NCI-H510A treated with DMSO at 0.1 percent for 48 hours (cell line): ENCODE measurements at places on chromosomes 16 and 17.

DNA sequence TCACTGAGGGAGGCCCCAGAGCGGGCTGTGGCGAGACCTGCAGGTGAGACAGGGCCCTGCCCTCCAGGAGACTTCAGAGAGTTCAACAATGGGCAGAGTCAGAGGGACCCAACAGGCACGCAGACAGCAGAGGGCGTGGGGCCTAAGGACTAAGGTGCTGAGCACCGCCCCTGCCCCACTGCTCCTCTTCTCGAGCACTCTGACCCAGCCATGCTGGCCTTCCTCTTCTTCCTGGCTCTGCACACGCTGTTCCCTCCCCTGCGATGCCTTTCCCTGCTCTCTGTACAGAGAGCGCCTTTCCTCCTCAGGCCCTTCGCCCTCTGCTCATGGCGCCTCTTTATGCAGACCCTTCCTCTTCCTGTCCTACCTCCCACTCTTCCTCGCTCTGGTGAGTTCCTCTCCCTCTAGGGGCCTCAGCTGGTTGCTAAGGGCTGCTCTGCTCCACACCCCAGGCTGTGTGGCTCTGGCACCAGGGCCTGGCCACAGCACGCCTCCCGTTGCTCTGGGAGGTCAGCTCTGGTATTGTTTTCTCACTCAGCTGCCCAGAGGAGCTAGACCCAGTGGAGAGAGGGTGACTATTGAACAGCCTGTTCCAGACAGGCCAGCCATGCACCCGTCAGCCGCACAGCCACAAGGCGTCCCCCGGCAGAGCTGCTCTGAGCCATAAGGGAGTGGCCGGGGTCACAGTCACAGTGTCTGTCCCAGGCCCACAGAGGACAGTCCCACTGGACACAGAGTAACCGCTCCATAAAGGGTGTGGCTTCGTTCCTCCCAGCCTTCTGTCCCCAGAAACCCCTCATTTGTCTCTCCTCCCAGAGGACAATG is 13.6 kb upstream of the RASD1 start:
- DNase-seq, result no peak

- DNase-seq, result no peak
Measured at GRCh38 chr16:55376567-55377167, 52.7 kb downstream of the IRX6 start.

GRCh38 chr17:49502254-49502653 is 7.2 kb downstream of the NGFR start:
- no peak for DNase-seq

DNA sequence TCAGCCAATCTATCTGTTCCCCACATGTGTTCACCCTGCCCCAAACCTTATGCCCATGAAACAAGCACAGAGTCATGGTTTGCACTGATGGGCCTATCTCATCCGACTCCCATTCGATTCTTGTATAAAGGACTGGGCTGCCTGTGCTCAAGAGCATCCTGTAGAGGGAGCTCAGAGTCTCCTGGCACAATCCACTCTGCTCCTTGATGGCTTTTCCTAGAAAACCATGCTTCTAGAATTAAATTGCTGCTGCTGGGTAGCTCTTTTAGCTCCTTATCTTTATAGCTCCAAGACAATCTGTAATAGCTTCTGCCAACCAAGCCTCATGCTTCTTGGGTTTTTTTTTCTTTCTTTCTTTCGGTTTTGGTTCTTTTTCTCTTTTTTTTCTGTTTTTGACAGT is 9.7 kb downstream of the ZNF19 start:
- DNase-seq, result no peak

DNA sequence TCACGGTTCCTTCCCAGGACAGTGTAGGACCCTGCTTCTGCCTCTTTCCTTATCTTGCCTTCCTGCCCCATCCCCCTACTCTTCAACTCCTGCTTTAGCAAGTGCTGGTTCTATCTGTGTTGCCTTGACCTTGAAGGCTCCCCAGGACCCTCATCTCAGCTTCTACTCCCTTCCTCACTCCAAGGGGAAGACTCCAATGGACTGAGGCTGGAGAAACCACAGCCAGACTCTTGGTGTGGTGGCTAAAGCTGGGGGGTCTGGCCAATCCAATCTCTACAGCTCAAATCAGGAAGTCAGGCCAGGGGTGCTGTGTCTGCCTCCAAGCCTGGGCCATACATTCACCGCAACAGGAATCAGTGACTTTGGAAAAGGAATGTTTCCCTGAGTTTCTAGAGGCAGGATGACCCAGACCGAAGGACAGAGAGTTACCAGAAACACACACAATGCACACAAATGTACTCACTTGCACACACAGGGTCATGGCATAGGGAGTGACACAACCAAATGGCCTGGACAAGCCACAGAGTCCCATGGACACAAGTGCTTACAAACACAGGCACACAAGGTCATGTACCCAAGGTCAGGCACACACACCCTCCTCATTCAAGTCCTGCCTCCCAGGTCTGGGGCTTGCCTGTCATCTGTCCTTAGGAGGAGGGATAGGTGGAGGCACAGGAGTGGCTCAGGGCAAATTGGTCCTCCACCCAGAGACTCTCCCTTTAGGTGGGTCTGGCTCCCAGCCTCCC is 1.7 kb upstream of the HSD11B2 start:
- DNase-seq, result no peak

DNA sequence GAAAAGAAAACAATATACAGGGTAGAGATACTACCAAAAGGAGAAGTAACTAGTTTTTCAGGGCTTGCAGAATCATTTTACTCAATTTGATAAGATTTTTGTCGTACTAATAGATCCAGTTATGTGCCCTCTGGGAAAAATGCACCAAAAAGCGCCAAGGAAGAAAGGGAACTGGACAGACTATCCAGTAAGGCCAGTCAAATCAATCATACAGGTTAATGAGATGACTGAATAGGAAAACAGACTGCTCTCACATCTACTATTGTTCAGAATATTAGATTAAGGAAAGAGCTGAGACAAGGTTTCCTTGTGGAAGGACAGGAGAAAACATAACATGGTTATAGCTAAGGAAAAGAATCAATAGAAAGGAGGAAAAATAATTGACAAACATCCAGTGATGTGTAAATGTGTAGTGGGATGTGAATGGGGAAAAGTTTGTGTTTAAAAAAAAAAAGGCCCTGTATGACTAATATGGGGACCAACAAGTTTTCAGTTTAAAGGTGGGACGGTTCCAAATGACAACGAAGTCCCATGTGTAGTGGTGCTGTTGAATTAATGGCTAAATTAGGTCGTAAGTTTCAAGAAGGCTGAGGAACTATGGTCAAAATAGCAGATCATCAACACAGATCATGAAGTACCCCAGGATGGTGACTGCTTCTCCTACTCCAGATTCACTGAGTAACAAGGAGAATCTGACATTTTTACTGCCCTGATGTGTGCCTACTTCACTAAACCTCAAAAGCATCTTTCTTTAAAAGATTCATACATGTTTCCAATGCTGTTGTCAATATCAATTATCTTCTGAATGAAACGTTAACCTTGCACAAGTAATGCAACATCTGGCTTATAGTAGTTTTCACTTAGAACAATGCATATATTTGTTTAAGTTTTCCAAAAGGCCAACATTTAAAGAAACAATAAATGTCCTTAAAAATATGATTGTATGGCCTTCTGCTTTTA is 40.7 kb downstream of the BRIP1 start:
- no peak for DNase-seq

- DNase-seq, result peak; percentile 37
Measured at GRCh38 chr16:88616320-88616719, 22.1 kb upstream of the IL17C start.

- DNase-seq, result peak; percentile 98
Measured at GRCh38 chr17:17913695-17914332, 58.4 kb downstream of the TOM1L2 start.

GRCh38 chr17:77872714-77873499 is 85.6 kb upstream of the TNRC6C start:
- DNase-seq, result no peak

GRCh38 chr17:73476890-73477350 is 165.1 kb upstream of the CDC42EP4 start:
- peak; percentile 50 for DNase-seq

GRCh38 chr17:6953689-6954088 is 42.2 kb upstream of the ALOX12 start:
- no peak for DNase-seq

DNA sequence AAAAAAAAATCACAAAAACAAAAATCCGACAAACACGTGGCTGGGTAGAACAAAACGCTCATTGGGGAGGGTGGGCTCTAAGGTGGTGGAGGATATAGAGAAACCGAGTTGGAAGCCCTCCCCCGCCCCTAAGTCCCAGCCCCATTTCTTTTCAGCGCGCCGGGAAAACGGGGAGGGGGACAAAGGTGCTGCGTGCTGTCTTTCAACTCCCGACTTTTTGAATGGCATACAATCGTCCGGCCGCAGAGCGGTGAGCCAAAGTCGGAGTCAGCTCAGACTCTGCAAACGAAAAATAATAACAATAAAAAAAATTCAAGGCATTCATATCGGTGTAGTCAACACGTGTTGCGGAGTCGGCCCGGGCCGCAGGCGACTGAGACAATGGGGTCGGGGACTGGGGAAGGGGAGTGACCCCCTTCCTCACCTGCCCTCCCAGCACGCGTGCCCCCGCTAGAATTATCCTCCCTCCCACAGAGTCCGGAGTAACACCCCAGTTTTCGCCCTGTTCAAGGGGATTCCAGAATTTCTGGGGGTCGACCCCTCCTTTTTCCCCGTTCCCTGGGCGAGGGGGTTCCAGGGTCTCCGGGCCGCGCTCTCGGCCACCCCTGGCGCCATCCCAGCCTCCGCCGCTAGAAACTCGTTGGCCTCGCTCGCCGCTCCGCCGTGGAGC is 1.7 kb upstream of the IGF2BP1 start:
- DNase-seq, result peak; percentile 61

- no peak for DNase-seq
Measured at GRCh38 chr16:70754851-70755600, 45.9 kb downstream of the VAC14 start.

DNA sequence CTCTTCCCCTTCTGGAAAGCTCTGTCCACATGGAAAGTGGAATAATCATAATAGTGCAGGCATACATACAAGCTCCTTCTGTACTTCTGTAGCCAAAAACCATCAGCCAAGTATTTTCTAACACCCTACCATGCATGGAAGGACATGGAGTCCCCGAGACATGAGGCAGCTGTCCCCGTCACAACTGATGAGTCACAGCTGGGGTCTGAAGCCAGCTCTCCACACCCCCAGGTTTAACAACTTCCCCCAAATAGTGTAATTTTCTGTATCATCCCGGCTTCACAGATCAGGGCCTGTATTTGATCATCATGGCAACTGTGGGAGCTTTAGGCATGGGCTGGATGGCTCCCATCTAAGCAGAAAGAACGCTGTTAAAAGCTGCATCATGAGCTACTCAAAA is 16.6 kb downstream of the C16orf96 start:
- DNase-seq, result no peak

GRCh38 chr16:27980919-27981700 is 82.4 kb downstream of the GSG1L start:
- no peak for DNase-seq

DNA sequence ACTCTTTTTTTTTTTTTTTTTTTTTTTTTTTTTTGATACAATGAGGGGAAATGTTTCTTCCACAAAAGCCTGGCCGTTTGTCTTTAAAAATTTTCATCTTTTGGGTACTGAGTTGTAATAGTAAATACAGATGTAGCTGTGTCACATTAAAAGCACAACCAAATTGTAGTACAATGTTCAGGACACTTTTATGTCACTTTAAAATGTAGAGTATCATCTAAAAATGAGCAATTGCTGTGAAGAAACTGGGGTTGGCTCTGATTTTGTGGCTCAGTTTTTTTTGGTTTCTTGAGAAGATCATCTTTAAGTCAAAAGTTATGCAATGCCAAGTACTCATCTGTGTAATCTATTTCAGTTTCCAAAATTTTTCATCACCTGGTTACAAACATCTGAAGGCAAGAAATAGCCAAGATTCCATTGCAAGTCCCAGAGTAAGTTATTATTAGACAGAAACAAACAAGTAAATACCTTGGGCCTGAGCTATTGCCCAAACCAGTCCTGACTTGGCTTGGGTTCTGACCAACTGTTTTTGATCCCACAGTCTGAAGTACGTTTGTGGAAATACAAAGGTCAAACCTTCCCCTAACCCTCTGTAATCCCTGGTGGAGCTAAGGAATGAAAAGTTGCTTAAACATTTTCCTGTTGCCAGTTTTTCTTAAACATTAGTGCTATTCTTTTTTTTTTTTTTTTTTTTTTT is 717.2 kb downstream of the WWOX start:
- no peak for DNase-seq

DNA sequence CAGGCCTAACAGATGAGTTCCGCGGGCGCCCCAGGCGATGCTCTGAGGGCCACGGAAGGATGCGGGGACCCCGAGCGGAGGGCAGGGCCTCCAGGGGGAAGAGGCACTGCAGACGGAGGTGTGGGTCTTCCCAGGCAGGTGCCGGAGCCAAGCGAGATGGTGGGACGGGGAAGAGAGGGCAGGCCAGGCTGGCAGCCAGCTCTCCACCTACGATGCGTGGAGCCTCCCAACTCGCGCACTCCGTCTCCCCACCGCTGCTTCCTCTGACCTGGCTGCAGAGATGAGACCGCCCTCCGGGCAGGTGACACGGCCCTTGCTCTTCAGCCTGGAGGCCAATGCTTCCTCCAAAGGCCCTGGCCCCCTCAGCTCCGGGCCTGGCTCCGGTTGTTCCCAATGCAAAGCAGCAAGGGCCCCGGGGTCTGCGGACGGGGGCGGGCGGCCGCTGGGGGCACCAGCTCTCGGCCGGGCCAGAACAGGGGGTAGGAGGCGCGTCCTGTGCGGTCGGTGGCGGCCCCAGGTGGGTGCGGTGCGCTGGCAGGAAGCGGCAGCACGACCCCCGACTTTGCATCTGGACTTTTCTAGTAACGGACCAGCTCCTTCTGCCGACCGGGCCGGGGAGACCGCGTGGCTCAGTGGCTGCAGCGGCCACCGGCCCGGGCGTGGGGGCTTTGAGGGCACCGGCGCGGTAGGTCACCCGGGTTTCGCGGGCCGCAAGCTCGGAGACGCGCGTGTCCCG is 1.5 kb upstream of the SOX8 start:
- no peak for DNase-seq

GRCh38 chr16:2437032-2437790 is 8.0 kb downstream of the CCNF start:
- no peak for DNase-seq

DNA sequence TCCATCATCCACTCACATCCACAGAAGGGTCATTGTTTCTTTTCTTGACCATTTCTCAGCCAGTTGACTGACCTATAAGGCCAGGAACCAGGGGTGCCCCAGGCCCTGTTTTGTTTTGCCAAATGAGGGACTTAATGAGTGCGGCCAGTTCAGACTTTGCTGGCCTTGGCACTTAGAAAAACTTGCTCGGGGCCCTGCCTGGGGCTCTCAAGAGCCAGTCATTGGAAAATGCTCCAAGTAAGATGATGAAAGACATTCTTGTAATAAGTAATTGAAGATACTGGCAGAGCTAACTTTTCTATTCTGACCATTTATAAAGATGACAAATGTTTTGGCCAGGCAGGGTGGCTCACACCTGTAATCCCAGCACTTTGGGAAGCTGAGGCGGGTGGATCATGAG is 29.0 kb upstream of the CLEC18B start:
- DNase-seq, result no peak
